ENCODE measurements at places on chromosomes 7 and 10. TPM values are rescaled to one million over a fixed set of nuclear protein-coding genes. Genes with fewer than 3 reads are reported as not detected.

The AZGP1 gene
- polyA plus RNA-seq = 202 TPM

The ATOH7 gene
- not detected for polyA plus RNA-seq

The TEX47 gene
- polyA plus RNA-seq = not detected

The GLCCI1 gene
- polyA plus RNA-seq = 2.4 TPM
